ENCODE measurements at places on chromosomes 7 and 10.

GRCh38 chr10:125089469-125089868 lies 70.9 kb downstream of the CTBP2 start:
- DNase-seq = no peak

- no peak for DNase-seq
Observed at GRCh38 chr7:2966466-2967078, 77.1 kb downstream of the CARD11 start.

DNA sequence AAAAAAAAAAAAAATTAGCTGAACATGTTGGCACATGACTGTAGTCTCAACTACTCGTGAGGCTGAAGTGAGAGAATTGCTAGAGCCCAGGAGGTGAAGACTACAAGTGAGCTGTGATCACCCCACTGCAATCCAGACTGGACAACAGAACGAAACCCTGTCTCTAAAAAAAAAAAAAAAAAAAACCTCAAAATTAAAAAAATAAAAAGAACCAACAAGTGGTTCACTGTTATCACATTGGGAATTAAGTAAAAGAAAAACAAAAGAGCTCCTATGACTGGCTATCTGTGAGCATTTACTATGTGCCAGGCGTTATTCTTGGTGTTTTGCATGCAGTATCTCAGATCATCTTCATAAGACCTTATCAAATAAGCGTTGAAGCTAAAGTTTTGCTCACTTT lies 66.0 kb downstream of the ANLN start:
- no peak for DNase-seq

DNA sequence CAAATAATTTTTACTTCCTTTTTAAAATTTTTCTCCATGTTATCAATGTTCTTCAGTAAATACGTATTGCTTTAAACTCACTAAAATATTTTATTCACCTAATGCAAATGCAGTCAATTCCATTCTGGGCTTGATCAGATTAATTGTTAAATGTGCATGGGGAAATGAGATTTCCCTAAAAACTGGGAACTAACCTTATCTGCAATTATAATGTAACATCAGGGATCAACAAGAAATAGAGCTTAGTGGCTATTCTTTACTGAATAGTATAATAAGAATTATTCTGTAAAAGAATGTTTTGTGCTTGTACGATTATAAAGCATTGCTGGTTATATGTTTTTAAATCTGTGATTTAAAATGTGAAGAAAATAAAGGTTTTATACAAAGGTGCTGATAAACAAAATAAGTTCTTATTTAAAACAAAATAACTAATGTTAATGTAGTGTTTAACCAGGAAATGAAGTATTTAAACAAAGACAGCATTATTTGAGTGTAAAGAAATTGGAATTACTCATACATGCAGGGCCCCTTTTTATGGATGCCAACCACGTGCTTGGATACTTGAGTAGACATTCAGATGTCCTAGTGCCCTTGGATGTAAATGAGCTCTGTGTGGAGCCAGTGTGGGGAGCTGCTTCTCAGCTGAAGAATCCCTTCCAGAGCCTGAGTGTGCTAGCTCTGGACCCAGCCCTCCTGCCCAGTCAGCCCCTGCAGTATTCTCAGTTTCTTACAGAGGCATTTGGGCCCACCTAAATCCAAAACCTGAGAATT lies 84.2 kb downstream of the REEP3 start:
- DNase-seq = no peak

- no peak for DNase-seq
Observed at GRCh38 chr7:96126382-96126781, 195.5 kb downstream of the SLC25A13 start.

GRCh38 chr10:90175161-90175681 lies 473.8 kb downstream of the KIF20B start:
- DNase-seq = no peak

DNA sequence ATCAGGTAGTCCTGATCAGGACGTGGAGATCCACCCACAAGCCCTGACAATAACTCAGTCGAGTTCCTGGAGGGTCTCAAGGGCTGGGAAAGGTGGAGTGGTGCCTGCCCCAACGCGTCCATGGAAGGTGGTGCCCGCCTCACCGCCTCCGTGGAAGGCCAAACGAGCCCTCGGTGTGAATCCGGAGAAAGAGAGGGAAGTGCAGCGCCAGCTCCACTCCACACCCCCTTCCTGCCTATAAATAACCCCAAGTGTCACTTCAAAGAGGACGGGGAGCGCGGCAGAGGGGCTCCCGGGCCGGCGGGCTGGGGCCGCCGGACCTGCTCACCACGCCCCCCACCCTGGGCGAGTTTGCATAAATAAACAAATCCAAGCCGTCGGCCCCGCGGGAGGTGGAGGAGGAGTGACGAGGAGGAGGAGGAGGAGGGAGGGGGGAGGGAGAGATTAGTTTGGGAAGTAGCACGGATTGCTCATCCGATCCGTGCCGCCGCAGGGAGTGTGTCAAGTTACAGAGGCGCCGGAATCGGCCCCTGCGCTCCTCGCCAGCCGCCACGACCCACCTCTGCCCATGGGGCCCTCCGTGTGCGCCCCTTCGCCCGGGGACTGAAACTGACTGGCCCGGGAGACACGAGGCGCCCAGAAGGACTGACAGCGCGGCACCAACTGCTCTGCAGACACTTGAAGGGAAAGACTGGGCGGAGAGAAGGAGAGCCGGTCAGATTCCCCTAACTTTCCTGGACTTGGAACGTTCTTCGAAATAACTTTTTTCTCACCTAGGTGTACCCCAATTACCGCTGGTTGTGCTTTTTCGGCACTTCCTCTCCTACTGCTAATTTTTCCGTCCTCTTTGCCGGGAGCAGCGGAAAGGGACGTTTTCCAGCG lies at the start of gene COL13A1:
TSS of gene COL13A1 (plus strand) at position 473 of the 882 bp plus-strand sequence. CDS start 518 bp downstream, outside the sequence.
- DNase-seq = no peak

DNA sequence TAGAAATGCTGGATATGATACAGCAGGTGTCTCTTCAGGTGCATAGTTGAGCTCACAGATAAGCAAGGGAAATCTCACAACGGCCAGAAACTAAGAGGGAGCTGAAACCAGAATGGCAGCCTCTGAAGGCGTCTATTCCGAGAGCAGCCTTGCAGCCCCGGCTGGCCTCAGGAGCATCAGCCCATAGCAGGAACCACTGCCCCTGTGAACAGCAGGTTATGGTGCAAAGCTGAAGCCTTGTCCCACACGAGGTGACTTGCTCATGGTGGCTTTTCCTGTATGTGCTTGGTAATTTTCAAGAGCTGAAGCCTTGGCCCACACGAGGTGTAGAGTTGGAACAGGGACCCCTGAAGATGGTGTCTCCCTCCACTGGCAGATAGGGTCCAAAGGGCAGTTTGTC lies 33.2 kb downstream of the BNIP3 start:
- DNase-seq = no peak

- DNase-seq = no peak
Observed at GRCh38 chr10:106571192-106571946, 593.1 kb downstream of the SORCS1 start.

GRCh38 chr10:6247041-6247712 lies 44.4 kb downstream of the PFKFB3 start:
- DNase-seq = no peak

DNA sequence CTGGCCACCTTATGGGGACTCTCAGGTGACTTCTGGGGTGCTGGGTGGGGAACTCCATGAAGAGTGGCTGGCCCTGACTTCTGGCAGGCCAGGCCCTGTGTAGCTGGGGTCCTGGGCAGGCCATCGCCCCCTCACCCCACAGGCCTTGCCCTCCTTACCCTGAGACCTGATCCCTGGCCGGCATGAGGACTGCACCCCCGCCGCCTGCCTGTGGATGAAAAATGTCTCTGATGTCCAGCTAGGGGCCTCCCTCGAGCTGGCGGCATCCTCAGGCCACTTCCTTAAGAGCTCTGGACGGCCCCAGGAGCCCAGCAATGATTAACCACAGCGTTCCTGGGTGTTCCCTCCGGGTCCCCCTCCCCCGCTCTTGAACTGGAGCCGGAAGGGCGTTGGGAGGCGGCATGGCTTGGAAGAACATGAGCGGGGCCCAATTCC lies 31.8 kb upstream of the SHH start:
- DNase-seq = no peak
